ENCODE measurements at places on chromosomes 4 and X.

DNA sequence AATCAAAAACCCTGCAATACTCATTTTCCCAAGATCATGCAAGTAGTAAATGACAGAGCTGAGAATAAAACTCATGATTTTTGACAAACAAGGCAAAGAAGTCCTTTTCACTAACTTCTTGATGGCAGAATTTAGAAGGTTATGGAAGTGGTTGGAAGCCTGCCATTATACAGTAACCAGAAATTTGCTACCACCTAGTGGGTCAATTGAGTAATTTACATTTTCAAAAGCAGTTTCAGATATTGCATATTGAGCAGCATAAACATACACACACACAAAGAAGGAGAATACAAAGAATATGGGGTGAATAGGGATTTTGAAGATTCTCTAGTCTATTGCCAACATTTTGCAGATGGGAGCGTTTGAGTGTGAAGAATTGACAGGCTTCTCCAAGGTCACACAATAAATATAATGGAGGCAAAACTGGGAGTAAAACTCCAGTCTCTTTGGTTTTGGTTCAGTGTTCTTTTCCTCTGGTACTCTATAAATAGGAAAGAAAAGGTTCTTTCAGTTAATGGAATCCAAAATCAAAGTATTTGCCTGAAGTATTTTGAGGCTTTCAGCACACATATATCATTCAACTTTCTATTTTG, 70.2 kb downstream of the GC start:
- no peak for DNase-seq

DNA sequence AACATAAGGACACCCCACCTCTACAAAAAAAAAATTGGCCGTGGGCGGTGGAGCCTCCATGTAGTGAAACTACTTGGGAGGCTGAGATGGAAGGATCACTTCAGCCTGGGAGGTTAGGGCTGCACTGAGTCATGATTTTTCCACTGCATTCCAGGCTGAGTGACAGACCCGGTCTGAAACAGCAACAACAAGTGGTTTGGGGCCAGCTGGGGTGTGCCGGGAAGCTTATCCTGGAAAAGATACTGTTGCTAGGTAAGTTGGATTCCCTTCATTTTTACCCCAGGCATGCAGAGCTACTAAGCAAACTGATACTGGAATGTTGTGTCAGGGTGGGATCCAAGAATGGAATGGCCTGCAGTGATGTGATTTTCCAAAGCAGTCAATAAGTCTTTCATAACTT, 57.0 kb downstream of the XAGE2 start:
- DNase-seq: no peak

- no peak for DNase-seq
Measured at GRCh38 chrX:13220916-13221315, 98.9 kb downstream of the ATXN3L start.

DNA sequence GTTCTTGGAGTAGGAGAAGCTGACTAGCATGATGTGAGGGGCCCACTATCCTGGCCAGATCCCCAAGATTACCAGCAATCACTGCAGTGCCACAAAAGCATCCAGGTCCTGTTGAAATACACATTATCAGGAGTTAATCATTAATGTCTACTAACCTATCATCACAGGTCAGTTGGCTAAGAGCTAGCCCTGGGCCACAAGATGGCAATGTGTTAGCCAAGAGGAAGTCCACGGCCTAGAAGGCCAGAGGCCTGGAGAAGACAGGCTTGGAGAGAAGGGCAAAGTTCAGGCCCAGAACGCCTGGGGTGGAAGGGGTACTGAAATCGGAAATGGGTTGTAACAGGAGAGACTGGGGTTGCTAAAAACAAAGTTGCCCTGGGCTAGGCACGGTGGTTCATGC, 19.9 kb upstream of the KIAA1210 start:
- DNase-seq: no peak

DNA sequence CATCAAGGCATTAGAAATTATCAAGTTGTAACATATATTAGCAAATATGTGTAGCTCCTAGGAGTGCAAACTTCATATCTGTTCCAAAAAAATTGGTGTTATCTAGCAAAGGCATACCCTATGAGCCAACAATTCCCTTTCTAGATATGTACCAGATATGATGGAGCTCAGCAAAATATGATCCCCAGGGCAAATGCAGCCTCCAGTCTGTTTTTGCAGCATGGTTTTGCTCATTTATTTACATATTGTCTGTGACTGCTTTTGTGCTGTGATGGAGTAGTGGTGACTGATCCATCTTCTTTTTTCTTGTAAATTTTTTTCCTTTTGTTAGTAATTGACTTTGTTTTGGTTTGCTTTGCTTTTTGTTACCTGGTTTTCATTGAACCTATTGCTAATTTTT, 41.0 kb downstream of the CEP135 start:
- no peak for DNase-seq

Data from occipital lobe (tissue), 3 donors.